ENCODE measurements at places on chromosomes 2 and 18.

DNA sequence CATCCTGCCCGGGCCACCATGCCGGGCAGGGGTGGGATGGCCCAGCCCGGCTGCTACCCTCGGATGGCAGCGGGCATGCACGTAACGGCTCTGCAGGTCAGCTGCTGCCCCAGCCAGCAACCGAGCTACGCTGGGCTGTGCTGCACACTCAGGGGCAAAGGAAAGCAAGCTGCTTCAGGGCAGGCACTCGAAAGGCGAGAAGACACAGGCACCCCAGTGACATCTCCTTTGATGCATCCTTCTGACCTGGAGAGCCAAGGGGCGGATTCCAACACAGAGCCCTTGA, 8.8 kb downstream of the HDAC4 start:
- no peak for DNase-seq

- no peak for DNase-seq
These were observed 181.7 kb upstream of the SIX3 start for GRCh38 chr2:44759823-44760222.

- no peak for DNase-seq
These were observed 31.9 kb upstream of the NRP2 start for GRCh38 chr2:205650450-205650849.

GRCh38 chr2:16615687-16616615, 49.7 kb downstream of the CYRIA start:
- no peak for DNase-seq

GRCh38 chr2:239814861-239815601, 210.1 kb downstream of the NDUFA10 start:
- DNase-seq: no peak

DNA sequence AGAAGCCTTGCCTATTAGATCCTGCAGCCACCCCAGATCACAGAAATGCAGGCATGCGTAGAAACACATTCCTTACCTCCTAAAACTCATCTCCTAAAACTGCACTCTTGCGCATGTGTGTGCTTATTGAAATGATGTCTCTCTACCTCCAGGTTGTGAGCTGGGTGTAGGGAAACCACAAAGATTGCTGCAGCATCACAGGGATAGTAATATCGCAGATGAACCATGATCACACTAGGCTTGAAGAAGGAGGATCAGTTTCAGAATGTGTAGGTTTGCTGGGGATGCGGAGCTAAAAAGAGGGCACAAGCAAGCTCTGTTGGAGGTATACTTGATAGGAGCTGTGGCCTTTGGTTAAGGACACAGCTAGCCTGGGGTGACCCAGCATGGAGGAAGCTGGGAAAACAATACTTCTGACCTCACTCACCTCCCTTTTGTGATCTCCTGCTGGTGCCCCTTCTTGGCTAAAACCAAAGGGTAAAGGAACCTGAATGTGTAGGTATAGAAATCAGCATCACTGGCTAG, 118.8 kb downstream of the SETBP1 start:
- DNase-seq: no peak

GRCh38 chr2:230048010-230048671, 20.6 kb downstream of the SLC16A14 start:
- DNase-seq: no peak

DNA sequence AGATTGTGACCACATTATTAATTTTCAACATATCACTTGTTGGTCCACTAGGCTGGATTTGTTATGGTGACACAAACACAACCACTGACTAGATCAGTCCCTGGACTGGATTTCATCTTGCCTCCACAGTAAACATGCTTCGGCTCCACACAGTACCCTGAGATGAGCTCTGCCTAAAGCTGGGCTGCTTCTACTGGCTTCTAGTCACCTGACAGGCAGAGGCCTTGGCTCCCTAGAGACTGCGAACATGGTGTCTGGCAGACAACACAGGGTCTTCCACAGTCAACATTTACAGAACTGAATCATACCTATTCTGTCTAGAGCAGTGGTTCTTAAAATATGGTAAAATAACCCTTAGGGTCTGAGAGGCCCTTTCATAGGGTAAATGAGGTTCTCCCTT, 69.2 kb downstream of the RIT2 start:
- no peak for DNase-seq

Data from KG1 (cell line).